Stimulated activated CD8-positive, alpha-beta memory T cell treated with anti-CD3 and anti-CD28 coated beads, Interleukin-4, amount 100 ng/mL, for 48 hours (primary cell): ENCODE measurements at places on chromosomes 5 and 9.

DNA sequence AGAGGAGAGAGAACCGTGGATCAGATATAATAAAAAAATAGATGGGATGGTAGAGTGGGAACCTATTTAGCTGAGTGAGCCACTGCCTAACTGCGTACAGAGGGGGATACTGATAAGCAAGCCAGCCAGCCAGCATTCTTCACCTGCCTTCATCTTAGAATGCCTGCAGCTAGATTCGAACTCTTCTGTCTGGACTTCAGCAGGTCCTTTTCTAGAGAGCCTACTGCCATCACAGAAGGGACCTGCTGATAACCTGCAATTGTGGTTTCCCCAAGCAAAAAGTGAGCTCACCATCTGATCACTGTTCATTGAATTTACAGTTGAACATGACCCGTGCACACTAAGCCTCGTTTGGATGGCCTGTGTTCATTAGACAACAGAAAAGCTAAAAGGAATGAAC lies 109.4 kb downstream of the CDC42SE2 start:
- DNase-seq, result no peak

- DNase-seq, result peak; percentile 14
These were observed 57.8 kb downstream of the BARX1 start for GRCh38 chr9:93897075-93897970.

- no peak for DNase-seq
These were observed 73.8 kb downstream of the HCN1 start for GRCh38 chr5:45622365-45622764.

DNA sequence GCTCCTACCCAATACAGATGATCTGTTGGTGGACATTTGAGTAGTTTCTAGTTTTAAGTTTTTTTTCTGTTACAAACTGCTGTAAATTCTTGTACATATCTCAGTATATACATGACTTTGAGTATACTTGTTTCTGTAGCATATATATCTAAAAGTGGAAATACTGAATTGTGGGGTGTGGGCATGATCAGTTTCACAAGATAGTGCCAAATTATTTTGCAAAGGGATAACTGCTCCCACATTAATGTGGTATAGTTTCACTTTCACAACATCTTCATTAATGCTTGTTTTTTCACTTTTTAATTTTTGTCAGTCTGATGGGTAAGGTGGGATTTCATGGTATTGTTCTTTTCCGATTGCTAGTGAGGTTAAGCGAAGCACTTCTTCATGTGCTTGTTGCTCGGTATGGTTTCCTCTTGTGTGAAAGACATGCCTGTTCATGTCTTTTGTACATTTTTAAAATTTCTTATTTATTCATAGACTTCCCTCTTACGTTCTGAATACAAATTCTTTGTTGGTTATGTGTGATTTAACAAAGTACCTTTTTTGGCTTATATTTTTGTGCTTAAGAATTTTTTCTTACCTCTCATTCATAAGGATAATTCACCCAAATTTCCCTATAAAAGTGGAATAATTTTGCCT lies 103.5 kb downstream of the CDC42SE2 start:
- DNase-seq, result no peak

DNA sequence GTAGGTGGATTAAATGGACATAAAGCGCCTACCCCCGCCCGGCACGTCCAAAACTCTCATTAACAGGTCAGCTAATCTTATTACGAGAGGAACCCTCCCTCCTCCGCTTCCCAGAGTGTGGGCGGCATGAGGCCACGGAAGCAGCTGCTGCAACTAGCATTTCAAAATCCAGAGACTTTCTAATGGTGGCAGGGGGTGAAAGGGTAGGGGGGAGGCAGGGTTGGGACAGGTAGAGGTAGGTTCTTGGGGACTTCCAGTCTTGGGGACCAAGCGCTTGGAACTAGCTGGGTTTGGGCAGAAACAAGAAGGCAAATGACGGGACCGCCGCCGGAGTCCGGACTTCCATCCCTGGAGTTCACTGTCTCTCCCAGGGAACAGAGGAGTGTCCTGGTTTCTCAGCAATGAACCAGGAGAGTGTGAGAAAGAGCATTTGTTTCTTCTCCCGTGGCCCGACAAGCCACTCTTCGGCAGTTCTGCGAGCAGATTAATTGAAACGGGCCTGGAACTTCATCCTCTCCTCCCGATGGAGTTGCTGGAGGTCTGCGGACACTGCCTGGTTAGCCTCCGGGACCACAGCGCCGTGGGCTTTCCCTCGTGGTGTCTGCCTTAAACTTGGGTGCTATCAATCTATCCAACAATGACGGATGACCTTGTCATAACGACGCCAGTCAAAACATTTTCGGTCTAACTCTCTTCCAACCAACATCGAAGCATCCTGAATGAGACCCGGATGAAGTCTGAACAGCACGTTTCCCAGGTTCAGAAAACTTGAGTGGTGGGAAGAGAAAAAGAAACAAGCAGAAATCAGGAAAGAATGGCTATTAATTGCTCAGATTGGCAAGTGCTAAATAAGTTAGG lies 1.6 kb upstream of the PRDM6 start:
- no peak for DNase-seq

DNA sequence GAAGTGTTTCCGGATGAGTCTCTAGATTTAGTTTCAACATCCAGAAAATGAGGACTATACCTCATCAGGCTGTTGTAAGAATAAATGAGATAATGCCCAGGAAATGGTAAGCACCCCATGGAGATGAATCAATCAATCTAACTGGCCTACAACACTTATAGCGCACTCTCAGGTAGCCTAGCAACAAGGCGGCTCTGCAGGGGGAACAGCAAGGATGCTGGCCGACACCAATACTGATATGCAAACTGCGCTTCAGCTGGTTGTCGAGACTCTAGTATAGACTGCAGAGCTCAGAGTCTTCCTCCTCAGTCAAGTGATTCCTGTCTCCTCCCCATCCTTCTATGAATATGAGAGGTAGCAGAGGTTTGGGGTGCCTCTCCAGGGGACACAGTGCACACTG lies 218.8 kb upstream of the WWC1 start:
- no peak for DNase-seq
